ENCODE measurements at places on chromosomes 12 and 14. TPM values are rescaled to one million over a fixed set of nuclear protein-coding genes. Genes with fewer than 3 reads are reported as not detected.

GRCh38 chr14:36582874-36583241 lies 444 bp upstream of the NKX2-8 start:
- H3K36me3 ChIP-seq = no peaks in the 10 kb centered on the region
- peaks cover 26% of the 10 kb centered on the region for H3K27me3 ChIP-seq
- H3K27ac ChIP-seq = no peak overlapping the region
- peaks cover 2% of the 10 kb centered on the region for H3K4me1 ChIP-seq
- H3K4me3 ChIP-seq = no peak overlapping the region

DNA sequence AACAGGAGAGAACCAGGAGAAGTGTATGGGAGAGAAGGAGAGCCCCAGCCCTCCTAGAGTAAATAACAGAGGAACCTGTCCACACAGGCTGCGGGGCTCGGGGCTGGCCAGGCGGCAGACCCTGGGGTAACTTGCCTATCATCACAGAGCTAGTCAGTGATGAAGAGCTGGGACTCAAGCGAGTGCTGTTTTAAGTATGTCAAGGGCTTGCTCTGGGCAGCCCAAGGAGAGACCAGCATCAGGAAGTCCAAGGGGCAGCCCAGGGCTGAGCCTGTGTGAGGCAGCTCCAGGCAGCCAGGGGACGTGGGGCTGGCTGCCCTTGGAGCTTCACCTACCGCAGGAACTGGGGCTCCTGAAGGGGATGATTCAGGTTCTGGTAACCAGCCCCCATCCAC lies 10.0 kb downstream of the VWF start:
- H3K4me3 ChIP-seq = no peak overlapping the region
- H3K27me3 ChIP-seq = peaks cover 8% of the 10 kb centered on the region
- H3K27ac ChIP-seq = no peak overlapping the region
- no peaks in the 10 kb centered on the region for H3K36me3 ChIP-seq
- no peak for DNase-seq

GRCh38 chr14:97777622-97778355 lies 980.6 kb downstream of the VRK1 start:
- no peak overlapping the region for H3K27ac ChIP-seq
- no peaks in the 10 kb centered on the region for H3K36me3 ChIP-seq
- DNase-seq = no peak
- no peaks in the 10 kb centered on the region for H3K27me3 ChIP-seq
- no peak overlapping the region for H3K4me3 ChIP-seq
- H3K4me1 ChIP-seq = no peaks in the 10 kb centered on the region

GRCh38 chr12:123958462-123958861 lies 14.2 kb downstream of the CCDC92 start:
- H3K36me3 ChIP-seq = no peaks in the 10 kb centered on the region
- no peak overlapping the region for H3K27ac ChIP-seq
- no peak overlapping the region for H3K4me3 ChIP-seq
- DNase-seq = no peak

- no peak for DNase-seq
- no peak overlapping the region for H3K4me3 ChIP-seq
- H3K4me1 ChIP-seq = no peaks in the 10 kb centered on the region
- no peaks in the 10 kb centered on the region for H3K27me3 ChIP-seq
Observed at GRCh38 chr14:45658226-45658916, 405.4 kb upstream of the MIS18BP1 start.

- H3K4me1 ChIP-seq = peaks cover 8% of the 10 kb centered on the region
- H3K36me3 ChIP-seq = no peaks in the 10 kb centered on the region
- H3K4me3 ChIP-seq = peak overlapping the region; percentile 69
- no peaks in the 10 kb centered on the region for H3K27me3 ChIP-seq
- DNase-seq = peak; percentile 58
Observed at GRCh38 chr12:92341065-92341668, 195.5 kb upstream of the BTG1 start.

DNA sequence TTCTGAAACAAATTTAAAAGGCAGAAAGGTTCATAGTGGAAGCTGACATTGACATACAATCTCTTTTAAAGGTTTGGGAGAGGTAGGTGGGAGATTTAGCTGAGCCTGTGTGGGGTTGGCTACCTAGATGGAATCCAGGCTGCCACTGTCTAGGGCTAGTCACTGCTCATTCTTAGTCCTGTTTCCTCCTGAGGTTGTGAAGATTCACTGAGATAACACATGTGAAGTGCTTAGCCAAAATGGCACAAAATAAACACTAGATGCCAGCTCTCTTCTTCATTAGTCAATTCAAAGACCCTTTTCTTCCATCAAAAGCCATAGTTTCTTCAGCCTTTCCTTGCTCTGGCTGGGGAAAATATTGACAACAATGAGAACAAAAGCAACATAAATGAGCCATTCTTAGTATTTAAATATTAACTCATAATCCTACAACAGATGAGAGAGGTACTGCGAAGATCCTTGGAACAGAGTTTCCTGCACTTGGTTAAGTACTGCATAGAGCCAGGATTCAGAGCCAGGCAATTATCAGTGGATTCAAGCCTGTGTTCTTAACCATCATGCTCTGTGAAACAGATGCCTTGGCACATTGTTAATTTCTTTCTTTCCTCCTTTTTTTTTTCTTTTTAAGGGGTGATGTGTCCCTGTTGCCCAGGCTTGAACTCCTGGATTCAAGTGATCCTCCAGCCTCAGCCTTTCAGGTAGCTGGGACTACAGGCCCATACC lies 3.5 kb downstream of the MYF6 start:
- no peaks in the 10 kb centered on the region for H3K36me3 ChIP-seq
- H3K4me1 ChIP-seq = no peaks in the 10 kb centered on the region
- no peak overlapping the region for H3K27ac ChIP-seq
- H3K27me3 ChIP-seq = peaks cover 35% of the 10 kb centered on the region

DNA sequence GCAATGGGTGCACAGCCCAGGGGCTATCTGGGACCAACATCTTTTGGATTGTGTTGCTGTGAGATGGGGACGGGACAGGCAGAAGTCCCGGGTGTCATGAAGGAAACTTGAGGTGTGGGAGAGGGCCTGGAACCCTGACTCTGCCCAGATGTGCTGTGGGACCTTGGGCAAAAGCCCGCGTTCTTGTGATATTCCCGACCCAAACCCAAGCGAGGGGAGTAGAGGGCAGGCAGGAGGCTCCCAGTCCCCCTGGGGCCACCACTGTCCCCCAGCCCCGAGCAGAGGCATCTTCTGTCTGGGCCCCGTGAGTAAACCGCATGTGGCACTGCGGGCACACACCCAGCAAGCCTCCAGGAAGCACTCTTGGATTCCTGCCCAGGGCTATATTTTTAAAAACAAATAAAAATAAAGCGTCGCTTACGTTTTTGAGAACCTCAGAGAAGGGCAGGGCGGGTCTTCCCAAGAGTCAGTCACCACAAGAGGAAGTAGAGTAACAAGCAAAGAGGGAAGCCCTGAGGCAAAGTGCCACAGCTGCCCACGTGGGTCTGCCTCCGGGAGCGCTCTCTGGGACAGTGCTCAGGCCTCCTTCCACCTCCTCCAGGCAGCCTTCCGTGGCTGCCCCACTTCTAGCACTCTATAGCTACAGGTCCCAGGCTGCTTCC lies 39.5 kb downstream of the BEGAIN start:
- peak; percentile 49 for DNase-seq
- H3K4me1 ChIP-seq = no peaks in the 10 kb centered on the region
- H3K36me3 ChIP-seq = no peaks in the 10 kb centered on the region
- H3K27me3 ChIP-seq = peaks cover 18% of the 10 kb centered on the region
- H3K27ac ChIP-seq = no peak overlapping the region

DNA sequence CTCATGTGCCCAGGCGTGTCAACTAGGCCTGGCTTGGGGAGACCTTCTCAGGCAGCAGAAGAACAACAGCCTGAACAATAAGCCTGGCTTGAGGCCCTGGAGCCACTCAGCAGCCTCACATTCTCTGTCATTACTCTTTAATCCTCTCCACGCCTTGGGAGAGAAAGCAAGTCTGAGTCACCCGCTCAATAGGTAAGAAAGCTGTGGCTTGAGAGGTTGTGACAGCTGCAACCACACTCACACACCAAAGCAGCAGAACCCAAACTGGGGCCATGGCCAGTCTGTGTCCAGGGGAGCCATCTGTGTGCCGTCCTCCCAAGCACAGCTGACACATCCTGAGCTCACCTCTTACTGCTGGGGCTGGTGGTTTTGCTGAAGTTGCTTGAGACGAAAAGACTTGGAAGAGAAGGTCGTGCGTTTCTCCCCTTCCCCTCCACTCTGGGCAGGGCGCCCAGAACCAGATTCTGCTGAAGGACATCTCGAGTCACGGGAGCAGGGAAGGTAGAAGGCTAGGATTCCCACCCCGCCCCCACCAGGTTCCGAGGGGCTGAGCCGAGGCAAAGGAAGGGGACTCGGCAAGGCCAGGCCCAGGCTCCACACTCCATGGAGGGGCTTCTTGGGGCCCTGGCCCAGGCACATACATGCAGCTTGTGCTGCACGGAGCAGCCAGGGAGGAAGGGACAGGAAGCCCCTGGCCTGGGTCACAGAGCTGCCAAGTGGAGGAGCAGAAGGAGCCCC lies 5.5 kb downstream of the TMEM63C start:
- H3K27me3 ChIP-seq = peaks cover 4% of the 10 kb centered on the region
- DNase-seq = peak; percentile 13
- no peak overlapping the region for H3K4me3 ChIP-seq
- H3K36me3 ChIP-seq = no peaks in the 10 kb centered on the region
- H3K4me1 ChIP-seq = peaks cover 11% of the 10 kb centered on the region

DNA sequence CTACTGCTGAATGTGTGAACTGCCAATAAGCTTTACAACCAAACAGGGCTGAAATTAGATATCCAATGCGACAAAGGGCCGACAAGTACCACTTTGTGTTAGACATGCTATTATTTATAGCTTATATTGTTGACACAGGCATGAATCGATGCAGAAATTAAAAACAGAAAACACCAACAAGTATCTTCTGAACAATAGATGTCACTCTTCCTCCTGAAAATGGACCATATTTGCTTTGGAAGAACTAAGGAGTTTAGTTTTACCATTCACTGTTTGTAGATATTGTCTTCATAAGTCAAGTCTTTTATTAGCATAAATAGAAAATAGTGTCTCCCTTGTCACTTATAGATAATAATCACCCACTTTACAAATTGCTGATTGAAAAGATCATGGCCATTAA lies 86.5 kb downstream of the LRIG3 start:
- no peak for DNase-seq
- no peaks in the 10 kb centered on the region for H3K36me3 ChIP-seq
- H3K27me3 ChIP-seq = no peaks in the 10 kb centered on the region
- no peak overlapping the region for H3K4me3 ChIP-seq
- H3K27ac ChIP-seq = no peak overlapping the region

GRCh38 chr12:101826766-101827368 lies 3.9 kb downstream of the GNPTAB start:
- peaks cover 17% of the 10 kb centered on the region for H3K4me1 ChIP-seq
- no peaks in the 10 kb centered on the region for H3K27me3 ChIP-seq
- H3K36me3 ChIP-seq = no peaks in the 10 kb centered on the region
- H3K4me3 ChIP-seq = no peak overlapping the region

KRT3 gene
- polyA plus RNA-seq = 0.36 TPM

HOXC6 gene
- 4.7 TPM for polyA plus RNA-seq

CCDC175 gene
- not detected for polyA plus RNA-seq

RILPL1 gene
- polyA plus RNA-seq = 22.2 TPM

NGB gene
- not detected for polyA plus RNA-seq

KRT77 gene
- polyA plus RNA-seq = 1.3 TPM

COX8C gene
- polyA plus RNA-seq = not detected

Measured in keratinocyte (primary cell).